ENCODE measurements at places on chromosomes 1 and 21.

- no peak for DNase-seq
Observed at GRCh38 chr1:38613996-38614395, 245.6 kb downstream of the RRAGC start.

DNA sequence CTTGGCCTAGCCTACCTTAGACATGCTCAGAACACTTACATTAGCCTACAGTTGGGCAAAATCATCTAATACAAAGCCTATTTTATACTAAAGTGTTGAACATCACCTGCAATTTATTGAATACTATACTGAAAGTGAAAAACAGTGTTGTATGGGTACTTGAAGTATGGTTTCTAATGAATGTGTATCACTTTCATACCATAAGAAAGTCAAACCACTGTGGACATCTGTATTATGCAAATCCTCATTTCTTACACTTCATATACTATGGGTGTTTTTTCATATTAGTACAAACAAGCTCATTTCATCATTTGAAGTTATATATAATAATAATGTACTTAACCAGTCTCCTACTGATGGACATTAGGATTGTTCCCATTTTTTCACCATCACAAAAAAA is 41.2 kb downstream of the TDRD5 start:
- DNase-seq, result no peak

- peak; percentile 40 for DNase-seq
Observed at GRCh38 chr1:64062941-64063581, 140.4 kb upstream of the UBE2U start.

GRCh38 chr1:166418344-166418933 is 251.6 kb upstream of the FAM78B start:
- no peak for DNase-seq

GRCh38 chr21:34736116-34736874 is 67.5 kb downstream of the CLIC6 start:
- DNase-seq, result peak; percentile 73

- DNase-seq, result peak; percentile 14
Observed at GRCh38 chr1:171563675-171564074, 58.4 kb upstream of the MYOCOS start.

- no peak for DNase-seq
Observed at GRCh38 chr1:222583079-222583478, 6.7 kb downstream of the TAF1A start.

- DNase-seq, result peak; percentile 66
Observed at GRCh38 chr21:33360281-33360680, 35.5 kb downstream of the IFNAR1 start.

DNA sequence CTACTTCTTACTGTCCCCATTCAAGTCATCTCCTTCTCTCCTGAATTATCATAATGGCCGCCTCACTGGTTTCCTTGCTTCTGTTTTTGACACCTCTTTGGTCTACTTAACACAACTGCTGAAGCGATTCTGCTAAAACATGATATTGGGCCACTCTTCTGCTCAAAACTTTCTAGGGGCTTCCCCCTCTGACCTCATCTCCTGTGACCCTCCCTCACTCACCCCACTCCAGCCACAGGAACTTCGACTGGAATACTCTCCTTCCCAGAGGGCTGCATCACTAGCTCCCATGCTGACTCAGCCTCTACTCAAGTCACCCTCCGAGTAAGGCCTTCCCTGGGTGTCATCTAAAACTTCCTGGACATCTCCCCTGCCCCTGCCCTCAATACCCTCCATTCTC is 35.7 kb downstream of the NRIP1 start:
- no peak for DNase-seq

- no peak for DNase-seq
Observed at GRCh38 chr1:201251411-201251810, 31.9 kb upstream of the PKP1 start.

- DNase-seq, result no peak
Observed at GRCh38 chr1:72412286-72412685, 129.9 kb upstream of the NEGR1 start.

Measured in AG20443 (cell line).